ENCODE measurements at places on chromosomes 11 and 22.

- DNase-seq, result no peak
Measured at GRCh38 chr11:23755076-23755475, 741.8 kb upstream of the LUZP2 start.

- no peak for DNase-seq
Measured at GRCh38 chr11:94832604-94833235, 64.6 kb downstream of the AMOTL1 start.

GRCh38 chr11:66568124-66568916 is at the start of gene CTSF:
CTSF (minus strand) TSS chr11:66568606; CDS start chr11:66568486, 120 bp downstream.
- peak; percentile 69 for DNase-seq

- DNase-seq, result no peak
Measured at GRCh38 chr22:17782621-17783020, 8.4 kb upstream of the BID start.

DNA sequence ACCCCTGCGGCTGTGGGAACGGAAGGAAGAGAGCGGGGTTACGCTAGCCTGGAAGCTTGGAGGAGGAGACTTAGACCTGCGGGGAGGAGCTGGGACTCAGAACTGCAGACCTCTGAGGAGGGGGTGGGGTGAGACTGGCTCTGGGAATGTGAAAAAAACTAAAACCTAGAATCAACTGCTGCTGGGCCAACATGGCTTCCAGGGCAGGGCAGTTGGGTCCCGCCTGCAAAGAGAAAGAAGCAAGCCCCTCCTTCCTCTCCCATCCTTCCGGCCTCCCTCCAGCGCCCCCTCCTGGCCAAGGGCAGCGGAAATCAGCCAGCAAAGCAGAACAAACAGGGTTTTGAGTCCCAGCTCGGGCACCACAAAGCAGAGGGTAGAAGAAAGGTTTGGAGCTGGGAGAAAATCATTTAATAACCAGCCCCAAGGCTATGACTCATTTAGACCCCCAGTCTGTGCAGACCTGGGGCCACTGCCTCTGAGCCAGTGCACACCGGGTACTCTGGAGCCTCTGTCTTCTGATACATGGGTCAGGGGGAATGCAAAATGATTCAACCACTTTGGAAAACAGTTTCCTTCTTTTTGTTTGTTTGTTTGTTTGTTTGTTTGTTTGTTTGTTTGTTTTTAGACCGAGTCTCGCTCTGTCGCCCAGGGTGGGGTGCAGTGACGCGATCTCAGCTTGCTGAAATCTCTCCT is 7.3 kb upstream of the NCF4 start:
- peak; percentile 44 for DNase-seq

- peak; percentile 73 for DNase-seq
Measured at GRCh38 chr11:44634401-44635281, 69.2 kb downstream of the CD82 start.

GRCh38 chr11:58330861-58331260 is 28.0 kb downstream of the OR5B17 start:
- peak; percentile 62 for DNase-seq

DNA sequence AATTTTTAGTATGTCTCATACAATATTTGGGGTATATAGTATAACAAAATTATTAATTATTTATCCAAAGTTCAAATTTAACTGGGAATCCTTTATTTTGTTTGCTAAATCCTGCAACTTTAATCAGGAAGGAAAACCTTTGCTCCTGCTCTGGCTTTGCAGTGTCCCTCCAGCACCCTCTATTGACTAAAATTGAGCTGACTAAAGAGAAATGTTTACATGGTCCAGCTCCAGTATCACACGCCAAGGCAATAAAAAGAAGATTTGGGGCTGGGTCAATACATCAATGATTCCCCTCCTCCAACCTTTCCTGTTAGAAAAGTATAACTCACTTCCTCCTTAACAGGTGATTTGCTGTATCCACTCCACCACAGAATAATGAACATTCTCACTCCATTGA is 153.0 kb upstream of the LRRC4C start:
- peak; percentile 42 for DNase-seq

GRCh38 chr11:33696931-33697638 is 3.5 kb downstream of the C11orf91 start:
- DNase-seq, result no peak

- peak; percentile 39 for DNase-seq
Measured at GRCh38 chr22:46841522-46841921, 79.1 kb downstream of the TBC1D22A start.

GRCh38 chr11:126544108-126545056 is 188.9 kb downstream of the ST3GAL4 start:
- peak; percentile 49 for DNase-seq

DNA sequence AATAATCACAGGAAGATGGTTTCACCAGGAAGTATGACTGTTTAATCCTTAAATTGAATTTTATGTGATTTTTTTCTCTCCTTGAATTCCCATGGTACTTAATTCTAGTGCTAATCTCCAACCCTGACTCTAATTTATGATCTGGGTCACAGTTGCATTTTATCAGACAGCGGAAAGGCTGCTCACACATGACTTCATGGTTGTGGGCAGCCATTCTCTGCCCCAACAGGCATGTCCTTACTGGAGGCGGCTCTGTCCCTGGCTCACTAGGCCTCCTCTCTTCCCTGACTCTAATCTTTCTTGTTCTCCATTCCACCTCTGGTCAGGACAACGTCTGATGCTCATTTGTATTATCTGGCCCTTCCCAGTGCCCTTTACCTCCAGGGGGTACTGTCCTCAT is 184.4 kb downstream of the CHST1 start:
- DNase-seq, result no peak

DNA sequence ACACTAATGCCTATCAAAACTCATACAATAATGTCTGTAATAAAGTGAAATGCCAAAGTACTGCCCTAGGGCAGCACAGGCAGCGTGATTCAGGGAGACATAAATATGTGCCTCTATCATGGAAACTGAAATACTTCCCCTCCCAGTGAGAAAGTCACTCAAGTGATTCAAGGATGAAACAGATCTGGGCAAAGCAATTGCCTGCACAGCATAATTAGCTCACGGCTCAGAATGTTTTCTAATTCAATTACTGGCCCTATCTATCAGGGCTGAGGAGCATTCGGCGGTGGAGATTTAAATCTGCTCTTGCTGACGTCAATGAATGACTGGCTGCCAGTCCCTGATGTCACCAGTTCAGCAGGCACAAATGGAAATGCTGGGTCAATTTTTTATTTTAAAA is 27.7 kb upstream of the PPP2R1B start:
- no peak for DNase-seq

DNA sequence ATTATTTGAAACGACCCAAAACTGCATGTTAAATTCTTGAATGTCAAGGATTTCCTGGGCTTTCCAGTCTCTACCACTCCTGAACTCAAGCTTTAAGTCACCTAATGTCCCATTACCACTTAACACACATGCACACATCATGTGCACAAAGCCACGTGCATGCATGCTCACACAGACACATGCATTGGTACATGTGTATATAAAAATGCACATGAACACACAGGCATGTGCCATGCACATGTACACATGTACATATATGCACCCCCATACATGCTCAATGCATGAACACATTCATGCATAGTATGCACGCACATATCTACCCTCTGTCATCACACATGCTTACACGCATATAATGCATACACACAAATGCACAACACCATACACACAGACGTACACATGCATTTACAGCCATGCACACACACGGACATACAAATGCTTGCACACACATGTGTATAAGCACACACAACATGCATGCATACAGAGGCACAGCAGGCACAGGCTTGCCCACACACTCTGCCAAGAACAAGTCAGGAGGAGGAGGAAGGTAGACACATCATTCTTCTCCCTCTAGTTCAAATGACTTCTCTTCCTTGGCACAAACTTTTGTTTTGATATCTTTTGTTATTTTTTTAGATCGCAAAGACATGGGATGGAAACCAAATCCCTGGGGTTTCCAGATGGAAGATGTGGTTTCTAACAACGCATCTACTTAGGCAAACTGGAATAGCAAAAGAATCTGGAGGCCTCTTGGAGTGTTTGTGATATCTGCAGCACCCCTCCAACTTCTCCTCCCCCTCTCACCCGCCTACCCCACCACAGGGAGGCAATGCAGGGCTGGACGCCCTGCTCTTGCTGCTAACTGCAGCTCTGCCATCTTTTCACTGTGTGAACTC is 24.6 kb downstream of the RASD2 start:
- peak; percentile 83 for DNase-seq

- peak; percentile 59 for DNase-seq
Measured at GRCh38 chr11:118610773-118611432, 3.5 kb downstream of the PHLDB1 start.

Measured in fibroblast of upper back skin (primary cell).